ENCODE measurements at places on chromosomes 7 and 10.
A peak's percentile ranks its signal among the peaks of the same experiment; 100 is the strongest.

- DNase-seq, result no peak
These were observed 622 bp upstream of the COL1A2 start for GRCh38 chr7:94394109-94394436.

- DNase-seq, result no peak
These were observed 76.2 kb upstream of the TMEM168 start for GRCh38 chr7:112866424-112866823.

DNA sequence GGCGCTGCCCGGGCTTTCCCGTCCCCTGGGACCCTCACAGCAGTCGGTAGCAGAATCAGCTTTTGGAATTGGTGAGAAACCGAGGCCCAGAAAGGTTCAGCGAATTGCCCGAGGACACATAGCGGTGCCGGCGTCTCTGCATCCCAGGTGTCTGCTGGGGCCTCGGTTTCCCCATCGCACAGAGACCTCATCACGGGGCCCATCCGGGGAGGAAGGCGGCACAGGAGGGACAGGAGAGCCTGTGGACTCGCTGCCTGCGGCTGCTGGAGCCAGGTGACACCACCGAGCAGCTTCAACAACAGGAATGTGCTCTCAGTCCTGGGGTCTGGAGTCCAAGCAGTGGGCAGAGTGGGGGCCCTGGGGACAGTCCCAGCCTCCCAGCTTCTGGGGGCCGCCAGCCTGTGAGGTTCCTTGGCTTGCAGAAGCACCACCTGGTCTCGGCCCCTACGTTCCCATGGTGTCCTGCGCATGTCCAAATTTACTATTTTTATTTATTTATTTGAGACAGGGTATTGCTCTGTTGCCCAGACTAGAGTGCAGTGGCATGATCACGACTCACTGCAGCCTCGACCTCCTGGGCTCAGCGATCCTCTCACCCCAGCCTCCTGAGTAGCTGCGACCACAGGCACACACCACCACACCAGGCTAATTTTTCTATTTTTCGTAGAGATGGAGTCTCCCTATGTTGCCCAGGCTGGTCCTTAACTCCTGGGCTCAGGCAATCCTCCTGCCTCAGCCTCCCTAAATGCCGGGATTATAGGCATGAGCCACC is 539 bp upstream of the COX19 start:
- DNase-seq, result no peak

DNA sequence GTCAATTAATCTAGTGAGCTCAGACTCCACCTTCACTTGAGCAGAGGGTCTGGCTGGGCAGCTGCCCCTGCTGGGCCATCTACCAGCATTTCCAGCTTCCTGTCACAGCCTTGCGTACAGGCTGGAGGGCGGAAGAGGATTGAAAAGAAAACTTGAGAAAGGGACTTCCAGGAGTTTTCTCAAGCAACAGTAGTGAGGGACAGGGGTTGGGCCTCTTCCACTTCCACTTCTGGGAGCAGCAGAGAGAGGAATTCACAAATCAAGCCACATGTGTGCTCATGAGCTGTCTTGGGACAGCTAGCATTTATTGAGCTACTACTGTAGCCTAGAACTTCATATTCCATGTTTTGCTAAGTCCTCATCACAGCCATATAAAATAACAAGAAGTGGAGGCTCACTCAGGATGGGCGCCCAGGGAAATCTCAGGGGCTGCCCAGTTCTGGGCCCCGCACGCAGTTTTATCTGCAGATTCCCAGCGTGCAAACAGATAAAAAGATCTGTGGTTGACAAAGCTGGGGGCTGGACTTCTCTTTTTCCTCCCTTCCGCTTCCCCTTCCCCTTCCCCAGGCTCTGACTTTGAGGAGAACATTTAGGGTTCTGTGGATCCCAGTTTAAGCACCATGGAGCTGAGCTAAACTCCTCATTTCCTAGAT is 135.8 kb downstream of the RGS10 start:
- no peak for DNase-seq

DNA sequence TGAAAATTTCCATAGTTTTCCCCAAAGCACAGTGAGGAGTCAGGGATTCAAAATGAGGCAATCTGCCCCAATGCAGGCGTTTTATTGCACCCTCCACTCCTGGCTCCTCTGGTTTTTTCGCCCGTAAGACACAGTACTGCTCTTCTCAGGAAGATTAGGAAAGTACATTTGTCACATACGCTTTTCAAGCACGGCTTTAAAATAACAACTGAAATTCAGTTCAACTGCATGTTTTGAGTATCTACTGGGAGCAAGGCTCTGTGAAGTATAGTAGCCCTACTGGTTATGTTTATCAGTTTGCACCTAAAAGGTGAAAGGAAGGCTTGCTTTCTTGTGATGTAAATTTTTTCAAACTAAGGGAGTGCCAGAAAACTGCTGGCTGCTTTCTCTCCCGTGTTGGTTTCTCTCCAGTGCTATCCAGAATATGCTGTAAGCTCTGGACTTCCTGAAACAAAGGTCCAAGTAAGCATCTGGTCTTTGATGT is 1.9 kb upstream of the SGMS1 start:
- DNase-seq, result no peak

DNA sequence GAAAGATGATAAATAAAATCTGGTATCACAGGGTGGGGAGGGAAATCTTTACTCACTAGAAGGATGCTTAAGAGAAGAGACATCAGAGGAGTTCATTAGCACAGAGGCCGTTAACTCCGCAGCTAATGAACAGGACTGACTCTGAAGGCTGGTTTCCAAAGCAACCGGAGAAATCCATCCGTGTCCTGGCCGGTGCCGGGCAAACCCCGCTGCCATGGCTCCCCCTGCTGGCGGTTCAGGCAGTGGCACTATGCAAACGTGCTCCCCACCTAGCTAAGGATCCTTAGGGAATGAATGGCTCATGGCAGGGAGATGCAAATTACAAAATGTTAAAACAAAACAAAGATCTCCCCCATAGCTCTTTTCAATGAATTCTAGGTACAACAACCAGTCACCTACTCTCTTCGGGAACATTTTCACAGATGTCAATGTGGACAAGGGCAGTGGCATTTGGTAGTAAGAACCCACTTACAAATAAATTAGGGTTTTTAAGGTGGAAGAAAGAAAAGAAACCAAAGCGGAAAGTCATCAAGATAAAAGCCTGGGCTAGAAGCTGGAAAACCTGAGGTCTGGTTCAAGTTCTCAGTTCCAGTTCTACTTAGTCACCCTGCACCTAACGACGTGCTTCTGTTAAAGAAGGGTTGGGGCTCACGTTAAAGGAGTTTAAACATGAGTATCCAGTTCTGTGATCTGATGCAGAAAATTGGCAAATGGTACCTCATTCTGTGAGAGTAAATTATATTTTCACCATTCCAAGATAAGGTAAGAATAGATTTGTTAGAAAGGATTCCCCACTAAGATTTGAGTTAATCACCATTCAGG is 138.2 kb downstream of the SVIL start:
- peak; percentile 37 for DNase-seq

DNA sequence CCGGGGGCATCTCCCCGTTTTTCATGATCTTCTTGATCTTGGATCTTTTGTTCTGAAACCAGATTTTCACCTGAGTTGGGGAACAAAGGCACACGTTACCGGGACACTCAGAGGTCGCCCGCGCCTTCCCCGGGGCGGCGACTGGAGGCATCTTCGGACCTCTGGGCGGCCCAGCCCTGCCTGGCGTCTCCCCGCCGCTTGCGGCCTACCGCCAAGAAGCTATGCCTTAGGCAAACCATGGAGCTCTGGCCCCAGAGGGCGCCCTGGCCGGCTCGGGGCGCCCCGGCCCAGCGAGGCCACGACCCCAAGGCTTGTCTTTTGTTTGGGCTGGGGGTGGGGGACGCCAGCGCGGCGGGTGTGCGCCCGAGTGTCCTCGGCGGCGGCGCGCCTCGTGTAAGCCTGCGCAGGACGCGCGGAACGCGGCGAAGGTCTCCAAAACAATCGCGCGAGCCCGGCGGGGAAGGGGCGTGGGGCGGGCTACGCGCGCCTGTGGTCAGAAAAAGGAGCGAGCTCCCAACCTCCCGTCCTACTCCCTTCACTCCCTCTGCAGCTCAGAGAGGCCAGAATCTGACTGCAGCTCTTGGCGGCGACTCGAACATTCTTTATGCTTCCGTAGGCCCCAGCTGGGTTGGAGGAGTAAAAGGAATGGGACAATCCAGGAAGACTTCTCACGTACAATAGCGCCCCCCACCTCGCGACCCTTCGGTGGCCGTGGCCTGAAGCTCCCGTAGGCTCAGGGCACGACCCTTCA is 3.5 kb downstream of the DLX5 start:
- DNase-seq, result no peak

DNA sequence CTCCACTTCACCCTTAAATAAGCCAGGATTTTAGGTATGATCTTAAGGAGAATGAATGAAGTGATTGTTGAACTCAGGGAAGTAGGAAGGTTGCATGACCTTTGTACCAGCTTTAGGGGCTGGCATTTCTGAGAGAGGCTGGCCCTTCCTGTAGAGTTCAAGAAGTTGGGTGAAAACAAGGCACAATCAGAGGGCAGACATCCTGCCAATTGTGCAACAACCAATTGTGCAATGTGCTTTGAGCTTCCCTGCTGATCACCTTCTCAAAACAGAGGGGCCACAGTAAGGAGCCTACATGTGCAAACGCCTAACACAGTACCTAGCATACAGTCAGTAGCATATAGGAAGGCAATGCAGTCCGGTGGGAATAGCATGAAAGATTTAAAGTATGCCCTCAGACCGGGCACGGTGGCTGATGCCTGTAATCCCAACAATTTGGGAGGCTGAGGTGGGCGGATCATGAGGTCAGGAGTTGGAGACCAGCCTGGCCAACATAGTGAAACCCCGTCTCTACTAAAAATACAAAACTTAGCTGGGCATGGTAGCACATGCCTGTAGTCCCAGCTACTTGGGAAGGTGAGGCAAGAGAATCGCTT is 5.4 kb downstream of the CPVL start:
- no peak for DNase-seq

- no peak for DNase-seq
These were observed 713.9 kb downstream of the GATA3 start for GRCh38 chr10:8768341-8768740.

DNA sequence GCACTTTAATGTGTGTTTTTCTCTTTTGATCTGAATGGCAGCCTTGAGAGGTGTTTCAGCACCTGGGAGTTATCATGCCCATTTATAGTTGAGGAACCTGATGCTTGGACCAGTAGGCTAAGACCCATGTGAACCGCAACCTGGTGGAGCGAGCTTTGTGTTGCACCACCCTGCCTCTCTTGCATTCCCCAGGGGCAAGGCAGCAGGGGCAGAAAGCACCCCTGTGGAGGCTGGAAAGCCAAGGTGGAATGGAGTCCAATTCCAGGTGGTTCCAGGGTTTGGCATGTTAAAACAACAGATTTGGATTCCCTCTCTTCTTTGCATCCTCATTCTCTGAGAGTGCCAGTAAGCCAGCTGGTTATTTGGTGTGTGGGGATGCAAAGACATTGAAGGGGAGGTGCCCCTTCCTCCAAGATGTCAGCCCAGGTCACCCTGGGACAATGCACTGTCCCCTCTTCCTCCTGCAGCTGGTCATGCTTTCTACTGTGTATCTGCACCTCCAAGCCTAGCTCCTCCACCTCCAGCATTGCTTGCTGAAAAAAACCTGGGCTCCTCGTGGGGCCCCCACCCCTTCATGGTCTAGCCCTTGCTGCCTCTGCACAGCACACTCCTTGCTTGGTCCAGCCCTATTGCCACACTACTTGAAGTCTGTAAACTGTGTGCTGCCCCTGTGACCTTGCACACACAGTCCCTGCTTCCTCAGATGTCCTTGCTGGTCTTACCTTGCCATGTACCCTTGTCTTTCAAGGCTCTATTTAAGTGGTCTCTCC is 5.6 kb upstream of the CDH23 start:
- DNase-seq, result no peak

GRCh38 chr7:137235434-137235833 is 108.1 kb downstream of the PTN start:
- DNase-seq, result no peak

GRCh38 chr7:3070908-3071307 is 27.2 kb upstream of the CARD11 start:
- DNase-seq, result no peak

GRCh38 chr10:18378766-18379165 is 238.5 kb downstream of the CACNB2 start:
- no peak for DNase-seq

DNA sequence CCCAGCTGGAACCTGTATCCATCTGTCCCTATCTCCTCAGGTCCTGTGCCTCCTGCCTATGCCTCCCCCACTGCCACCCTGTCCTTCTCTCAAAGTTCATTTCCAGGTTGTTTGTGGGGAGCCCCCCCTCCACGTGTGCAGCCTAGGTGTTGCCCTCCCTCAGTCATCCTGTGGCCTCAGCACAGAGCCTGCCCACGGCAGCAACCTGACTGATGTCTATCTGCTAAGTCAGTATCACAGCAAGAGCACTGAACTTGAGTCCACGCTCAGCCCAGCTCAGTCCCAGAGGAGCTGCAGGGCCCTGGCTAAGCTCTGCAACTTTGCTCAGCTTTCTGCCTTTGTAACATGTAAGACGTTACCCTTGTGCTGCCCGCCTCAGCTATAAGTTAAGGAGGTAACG is 28.7 kb downstream of the FAM53B start:
- no peak for DNase-seq

GRCh38 chr10:118844731-118845521 is 90.2 kb upstream of the CACUL1 start:
- DNase-seq, result no peak

DNA sequence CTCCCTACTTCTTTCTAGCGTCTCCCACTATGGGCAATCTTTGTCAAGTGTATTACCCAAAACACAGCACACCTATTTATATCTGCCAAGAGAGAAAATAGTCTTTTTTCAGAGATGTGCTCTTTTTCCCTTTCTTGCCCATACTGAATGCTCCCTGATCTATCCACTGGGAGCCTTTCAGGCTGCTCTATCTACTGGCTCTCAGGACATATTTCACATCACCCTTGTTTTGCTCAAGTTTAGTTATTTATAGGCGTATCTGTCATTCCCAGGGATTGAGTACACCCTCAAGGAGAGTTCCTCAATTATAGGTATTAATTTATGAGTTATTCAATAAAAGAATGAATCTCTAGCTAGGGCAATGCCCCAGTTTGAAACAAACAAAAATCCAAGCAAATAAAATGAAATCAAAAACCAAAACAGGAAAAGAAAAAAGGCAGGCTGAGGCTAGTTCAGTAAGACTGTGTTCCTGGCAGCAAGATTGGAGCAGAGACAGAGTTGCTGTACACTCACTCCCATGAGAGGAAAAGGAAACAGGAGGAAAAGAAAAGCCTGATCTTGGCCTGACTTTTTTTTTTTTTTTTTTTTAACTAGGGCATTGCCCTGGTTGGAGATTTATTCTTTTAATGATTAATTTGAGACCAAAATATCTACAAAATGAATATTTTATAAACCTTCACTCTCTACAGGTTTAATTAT is 665.9 kb upstream of the PCDH15 start:
- DNase-seq, result no peak
